ENCODE measurements at places on chromosomes 5 and 9.

- no peak for DNase-seq
Observed at GRCh38 chr5:118208031-118208453, 780.3 kb downstream of the DTWD2 start.

- DNase-seq: no peak
Observed at GRCh38 chr5:181234455-181235306, 9.0 kb downstream of the RACK1 start.

DNA sequence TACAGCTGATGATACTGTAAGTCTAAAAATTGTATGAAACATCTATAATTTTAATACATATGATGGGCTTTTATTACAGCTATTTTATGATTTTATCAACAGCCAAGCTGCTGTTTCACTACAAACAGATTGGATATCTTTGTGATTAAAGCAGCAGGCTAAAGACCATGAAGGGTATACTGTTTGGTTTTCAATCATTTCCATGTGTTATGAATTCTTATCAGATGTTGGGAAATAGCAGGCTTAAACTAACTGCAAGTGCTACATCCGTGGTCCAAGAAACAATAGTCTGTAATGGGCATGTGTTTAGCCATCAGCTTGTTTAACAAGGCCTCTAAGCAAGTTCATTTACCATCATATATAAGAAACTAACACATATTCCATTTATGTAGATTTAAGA, 107.5 kb downstream of the CWC27 start:
- DNase-seq: no peak

DNA sequence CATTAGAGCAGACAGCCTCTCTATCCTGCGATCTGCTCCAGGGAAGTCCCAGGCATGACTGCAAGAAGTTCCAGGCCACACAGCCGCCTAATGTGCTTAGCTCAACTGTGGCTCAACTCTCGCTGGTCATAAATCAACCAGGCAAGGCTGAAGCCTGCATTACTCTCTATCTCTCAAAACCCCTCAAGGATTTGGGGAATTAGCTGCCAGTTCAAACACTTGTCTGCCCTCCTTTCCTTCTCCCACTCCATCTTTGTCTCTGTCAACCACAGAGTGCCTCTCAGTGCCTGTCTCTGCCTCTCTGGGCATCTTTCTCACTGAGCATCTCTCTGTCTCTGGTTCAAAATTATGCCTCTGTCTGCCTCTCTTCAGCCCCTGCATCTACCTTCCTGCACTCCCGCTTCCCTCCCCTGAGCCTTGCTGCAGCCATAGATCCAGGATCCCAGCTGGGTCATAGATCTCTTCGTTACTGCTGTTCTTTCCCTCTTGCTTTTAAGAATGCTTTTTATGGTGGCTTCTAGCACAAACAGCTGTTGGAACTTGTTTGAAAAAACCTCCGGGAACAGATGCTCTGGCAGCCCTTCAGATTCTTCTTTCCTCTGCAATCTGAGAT, 27.9 kb upstream of the GALNT10 start:
- DNase-seq: no peak

- DNase-seq: no peak
Observed at GRCh38 chr9:37437621-37438020, 15.1 kb downstream of the GRHPR start.

DNA sequence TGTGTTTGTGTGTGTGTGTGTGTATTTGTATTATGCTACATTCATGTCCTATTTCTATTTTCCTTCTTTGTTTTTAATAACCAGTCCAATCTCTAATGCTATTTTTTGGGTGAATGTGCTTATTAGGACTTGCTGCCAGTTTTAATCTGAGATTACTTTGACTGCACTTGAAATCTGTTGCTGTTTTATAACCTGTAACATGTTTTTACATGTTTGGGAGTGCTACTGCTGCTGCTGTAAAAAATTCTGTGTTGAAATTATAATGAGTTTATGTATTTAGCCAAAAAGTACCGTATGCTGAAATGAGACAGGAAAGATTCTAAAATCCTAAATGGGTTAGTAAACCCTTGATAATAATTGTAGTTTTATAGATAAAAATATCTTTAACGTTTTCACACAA, 104.7 kb upstream of the SSBP2 start:
- DNase-seq: no peak

GRCh38 chr5:36769129-36769770, 107.3 kb upstream of the NIPBL start:
- no peak for DNase-seq

DNA sequence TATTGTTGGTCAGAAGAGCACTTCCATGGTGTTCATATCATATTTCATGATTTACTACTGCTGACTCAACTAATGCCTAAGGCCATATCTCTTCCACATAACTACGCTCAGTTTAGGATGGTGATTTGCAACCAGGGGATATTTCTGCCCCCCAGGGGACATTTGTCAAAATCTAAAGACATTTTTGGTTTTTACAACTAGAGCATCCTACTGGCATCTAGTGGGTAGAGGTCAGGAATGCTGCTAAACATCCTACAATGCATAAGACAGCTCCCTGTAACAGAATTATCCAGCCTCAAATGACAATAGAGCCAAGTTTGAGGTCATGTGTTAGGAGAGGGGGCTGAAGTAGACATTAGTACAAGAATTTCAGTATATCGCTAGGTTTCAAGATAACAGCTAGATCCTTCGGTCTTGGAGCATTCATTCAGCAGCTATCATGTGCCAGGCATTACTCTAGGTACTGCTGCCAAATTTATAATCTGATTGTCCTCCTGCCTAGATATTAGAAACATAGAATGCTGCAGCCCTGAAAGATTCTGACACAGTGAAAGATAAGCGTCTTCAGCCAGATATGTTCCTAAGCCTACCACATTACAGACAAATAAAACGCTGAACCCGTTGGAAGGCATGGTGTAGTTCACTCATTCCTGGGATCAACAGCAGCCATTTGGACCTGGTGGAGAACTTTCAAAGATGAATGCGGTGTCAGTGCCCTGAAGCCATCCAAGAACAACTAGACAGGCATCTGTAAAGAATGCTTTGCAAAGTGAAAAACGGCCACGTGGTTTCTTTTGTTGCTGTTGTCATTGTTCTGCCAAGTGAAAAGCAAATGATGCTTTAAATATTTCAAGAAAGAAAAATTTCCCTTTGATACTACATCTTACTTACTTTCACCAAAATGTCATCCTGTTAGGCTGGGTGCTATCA, 55.5 kb upstream of the FST start:
- DNase-seq: no peak
